Stimulated activated CD8-positive, alpha-beta memory T cell treated with anti-CD3 and anti-CD28 coated beads, Interleukin-4, amount 100 ng/mL, for 1 hour (primary cell): ENCODE measurements at places on chromosomes 1 and 21.

- DNase-seq, result no peak
These were observed 84.0 kb downstream of the PHTF1 start for GRCh38 chr1:113675302-113675701.

GRCh38 chr1:44805311-44806024 lies 1.7 kb downstream of the DYNLT4 start:
- DNase-seq, result no peak

GRCh38 chr1:87155170-87155569 lies 173.5 kb upstream of the LMO4 start:
- DNase-seq, result no peak

DNA sequence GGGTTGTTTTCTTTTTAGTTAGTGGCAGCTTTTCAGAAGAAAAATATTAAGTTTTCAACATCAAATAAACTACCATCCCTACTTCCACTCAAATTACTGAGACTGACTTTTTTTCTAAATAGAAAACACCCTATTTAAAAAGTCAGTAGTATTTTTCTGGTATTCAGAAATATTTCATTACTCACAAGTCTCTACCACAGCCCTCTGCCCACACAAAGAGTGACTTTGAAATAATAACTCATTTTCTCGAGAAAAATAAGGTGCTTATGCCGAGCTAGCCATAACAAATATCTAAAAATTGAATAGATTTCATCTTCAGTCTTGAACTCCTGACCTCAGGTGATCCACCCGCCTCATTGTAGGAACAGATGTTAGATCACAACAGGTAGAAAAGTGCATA lies 41.8 kb upstream of the USP25 start:
- no peak for DNase-seq

- no peak for DNase-seq
These were observed 440.2 kb downstream of the PTPRU start for GRCh38 chr1:29676496-29676895.
